ENCODE measurements at places on chromosomes 13 and 19.
A peak's percentile ranks its signal among the peaks of the same experiment; 100 is the strongest.

DNA sequence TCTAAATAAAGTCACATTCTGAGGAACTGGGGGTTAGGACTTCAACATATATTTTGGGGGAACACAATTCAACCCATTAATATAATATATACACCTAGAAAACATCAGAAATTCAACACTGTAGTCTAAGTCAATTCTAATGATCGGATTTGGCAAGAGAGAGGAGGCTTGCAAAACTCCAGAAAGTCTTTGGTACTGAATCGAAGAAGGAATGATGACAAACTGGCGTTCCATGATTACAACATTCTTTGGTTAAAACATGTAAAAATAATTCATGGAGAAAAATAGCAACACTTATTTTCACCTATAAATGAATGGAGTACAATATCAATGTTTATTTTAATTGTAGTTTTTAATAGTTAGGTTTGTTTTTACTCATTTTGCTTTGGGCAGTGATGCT, 62.4 kb downstream of the MBNL2 start:
- DNase-seq: no peak

DNA sequence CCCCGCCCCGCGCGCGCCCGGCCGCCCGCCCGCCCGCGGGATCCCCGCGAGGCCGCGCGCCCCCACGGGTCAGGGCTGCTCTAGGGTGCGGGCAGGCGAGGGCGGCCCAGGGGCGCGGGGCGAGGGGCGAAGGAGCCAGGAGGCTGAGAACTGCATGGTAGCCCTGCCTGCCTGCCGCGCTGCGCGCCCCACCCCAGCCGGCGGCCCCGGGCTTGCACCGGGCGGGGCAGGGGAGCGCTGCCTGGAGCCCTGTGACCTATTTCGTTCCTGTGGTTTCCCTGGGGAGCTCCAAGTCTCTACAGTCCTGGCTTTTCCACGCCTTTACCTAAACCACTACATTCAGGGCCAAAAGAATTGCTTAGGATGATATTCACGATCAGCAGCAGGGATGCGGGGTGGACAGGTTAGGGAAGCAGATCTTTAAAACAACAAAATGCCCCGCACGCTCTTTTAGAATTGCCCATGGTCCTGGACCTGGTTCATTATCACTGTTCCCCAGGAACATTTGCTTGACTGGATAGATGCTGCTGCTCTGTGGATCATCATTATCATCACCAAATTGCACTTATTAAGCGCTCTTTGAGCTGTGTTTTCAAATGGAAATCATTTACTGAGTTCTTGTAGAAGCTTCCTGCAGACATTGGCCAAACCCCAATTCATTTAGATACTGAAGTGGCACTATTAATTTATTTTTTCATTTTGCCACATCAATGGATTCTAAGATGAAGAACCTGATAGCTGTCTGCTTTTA, 421 bp upstream of the GPR12 start:
- no peak for DNase-seq

DNA sequence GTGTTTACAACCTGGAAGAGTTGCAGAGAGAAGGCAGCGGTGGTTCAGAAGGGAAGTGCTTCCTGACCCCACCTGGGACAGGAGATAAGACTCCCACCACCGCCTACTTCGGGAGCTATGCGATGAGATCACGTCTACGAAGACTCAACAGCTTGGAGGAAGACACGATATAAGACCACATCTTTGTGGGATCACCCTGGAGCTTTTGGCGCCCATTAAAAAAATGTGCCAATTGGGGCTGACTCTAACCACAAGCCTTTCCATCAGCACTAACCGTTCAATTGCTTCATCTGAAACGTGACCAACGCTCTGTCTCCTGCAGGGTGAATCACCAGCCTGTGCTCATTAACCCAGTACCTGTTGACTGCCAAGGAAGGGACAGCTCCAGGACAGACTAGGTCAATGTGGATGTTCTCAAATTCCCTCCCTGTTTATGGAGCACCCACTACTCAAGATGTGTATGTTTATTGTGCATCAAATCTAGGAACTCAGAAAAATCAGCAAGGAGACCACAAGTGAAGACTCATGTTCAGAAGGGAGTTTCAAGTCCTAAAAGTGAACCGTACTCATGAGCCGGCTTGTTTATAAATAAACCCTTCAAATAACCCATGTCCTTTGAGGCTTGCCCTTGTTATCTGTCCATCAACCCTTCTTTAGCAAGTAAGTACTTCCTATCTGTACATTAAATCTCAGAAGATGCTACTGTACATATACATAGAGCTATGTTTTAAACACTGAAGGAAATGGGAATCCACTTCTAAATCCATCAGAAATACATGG, 67.5 kb downstream of the LATS2 start:
- DNase-seq: no peak

- DNase-seq: no peak
Observed at GRCh38 chr13:41056826-41057711, 4.2 kb upstream of the WBP4 start.

DNA sequence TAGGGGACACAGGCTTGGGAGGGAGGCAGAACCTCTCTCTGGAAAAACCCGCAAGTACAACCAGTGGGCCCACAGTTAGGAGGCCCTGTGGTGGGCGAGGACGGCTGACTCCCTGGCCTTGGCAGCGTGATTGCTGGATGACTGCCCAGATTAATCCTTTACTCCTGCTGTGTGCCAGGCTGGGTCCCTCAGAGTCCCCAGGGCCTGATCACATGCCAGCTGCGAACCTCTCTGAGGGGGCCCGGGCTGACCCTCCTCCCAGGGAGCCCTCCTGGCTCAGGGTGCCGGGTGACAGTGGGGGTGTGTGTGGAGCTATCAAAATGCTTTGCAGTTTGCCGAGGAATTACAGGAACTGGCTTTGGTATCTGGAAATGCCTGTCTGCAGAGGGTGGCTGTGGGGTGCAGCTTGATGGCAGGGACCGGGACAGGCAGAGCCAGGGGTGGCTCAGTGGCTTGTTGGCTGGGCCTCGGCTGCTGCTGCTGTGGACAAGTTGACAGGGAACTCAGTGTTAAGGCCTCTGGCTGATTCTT, 48.9 kb downstream of the DNM2 start:
- no peak for DNase-seq

DNA sequence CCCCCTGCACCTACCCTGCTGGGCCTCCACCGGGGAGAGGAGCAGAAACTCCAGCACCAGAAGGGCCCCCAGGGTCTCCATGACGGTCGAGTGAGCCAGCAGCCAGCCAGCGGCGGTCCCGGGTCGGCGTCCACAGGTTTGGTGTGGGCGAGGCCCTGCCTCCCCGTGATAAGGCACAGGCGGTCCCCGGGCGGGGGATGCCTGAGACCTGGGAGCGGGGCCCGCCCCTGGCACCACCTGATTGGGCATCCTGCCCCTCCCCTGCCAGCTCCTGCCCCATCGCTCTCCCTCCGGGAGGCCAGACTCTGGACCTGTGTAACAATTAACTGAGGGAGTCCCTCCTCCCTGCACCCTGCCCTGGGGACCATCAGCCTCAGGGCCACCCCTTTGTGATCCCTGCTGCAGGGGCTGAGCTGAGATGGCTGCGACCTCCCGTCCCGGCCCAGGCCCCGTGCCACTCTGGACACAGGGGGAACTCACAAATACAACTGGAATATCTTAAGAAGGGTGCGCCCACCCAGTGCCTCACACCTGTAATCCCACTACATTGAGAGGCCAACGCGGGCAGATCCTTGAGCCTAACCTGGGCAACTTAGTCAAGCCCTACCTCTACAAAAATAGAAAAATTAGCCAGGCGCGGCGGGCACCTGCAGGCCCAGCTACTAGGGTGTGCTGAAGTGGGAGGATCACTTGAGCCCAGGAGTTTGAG, at the start of gene SMIM24:
TSS of gene SMIM24 (minus strand) at position 143 of the 709 bp plus-strand sequence. CDS start at position 81, 62 bp downstream.
- DNase-seq: no peak

GRCh38 chr19:2327773-2328400, 499 bp downstream of the LSM7 start:
- DNase-seq: peak; percentile 47

DNA sequence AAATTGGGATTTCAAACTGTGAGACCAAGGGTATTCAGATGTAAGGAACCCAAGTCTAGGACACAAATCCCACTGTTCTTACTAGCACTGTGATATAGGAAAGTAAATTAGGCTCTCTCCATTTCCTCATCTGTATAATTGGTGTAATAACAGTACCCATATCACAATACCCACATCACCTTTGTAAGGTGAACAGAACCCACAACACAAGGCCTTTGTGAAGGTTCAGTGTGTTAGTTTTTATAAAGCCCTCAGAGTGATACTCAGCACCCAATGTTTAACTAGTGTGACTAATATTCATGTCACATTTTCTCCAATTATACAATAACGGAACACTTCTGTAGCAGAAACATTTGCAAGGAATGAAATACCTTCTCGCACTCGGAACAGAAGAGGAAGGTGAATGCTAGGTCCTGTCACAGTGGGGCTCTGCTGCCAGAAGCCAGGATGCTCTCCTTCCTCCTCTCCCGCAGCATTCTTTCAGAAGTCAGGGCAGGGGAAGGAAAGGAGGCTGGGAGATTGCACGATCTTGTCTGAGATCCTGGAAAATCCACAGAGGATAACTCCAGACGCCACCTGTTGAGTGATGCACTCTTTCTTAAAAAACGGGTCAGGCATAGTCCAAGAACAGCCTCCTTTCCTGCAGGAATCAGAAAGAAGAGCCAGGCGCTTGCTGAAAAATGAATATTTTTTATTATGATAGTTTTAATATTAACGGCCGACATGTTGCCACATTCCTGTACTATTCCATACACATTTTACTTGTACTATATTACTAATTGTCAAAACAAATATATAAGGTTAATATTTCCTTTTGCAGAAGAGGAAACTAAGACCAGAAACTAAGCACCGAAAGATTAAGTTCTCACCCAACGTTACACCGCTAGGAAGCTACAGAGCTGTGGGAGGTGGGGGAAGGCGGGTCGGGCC, 762 bp downstream of the ZNF45 start:
- no peak for DNase-seq

- no peak for DNase-seq
Observed at GRCh38 chr19:1901940-1902404, 3.2 kb upstream of the ADAT3 start.

- DNase-seq: no peak
Observed at GRCh38 chr13:101486708-101487437, 34.4 kb downstream of the ITGBL1 start.

DNA sequence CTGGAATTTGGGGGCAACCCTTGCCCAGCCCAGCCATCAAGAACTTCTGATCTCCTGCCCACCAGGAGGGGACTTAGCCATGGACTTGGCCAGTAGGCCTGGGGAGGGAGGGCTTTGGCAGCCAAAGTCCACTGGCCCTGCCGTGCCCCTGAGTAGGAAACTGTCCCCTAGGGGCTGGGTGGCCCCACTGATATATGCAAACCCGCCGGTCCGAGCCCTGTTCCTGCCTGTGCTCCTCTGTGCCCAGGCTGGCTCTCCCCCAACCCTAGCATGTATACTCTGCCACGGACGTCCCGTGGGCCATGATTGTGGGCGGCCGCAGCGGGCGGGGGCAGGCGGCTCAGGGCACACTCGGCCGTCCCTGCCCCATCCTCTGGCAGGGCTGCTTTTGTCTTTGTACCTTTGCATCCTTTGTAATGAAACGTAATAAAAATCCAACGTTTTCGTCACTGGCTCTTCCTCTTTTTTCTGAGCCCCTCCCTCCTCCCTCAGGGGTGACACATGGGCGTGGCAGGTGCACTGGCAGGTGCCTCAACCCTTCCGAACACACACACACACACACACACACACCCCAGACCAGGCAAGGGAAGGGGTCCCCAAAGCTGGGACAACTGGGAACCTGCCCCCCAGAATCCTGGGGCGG, 9.1 kb downstream of the COMP start:
- no peak for DNase-seq

- DNase-seq: no peak
Observed at GRCh38 chr19:45045671-45046353, 7.0 kb downstream of the CLASRP start.

GRCh38 chr19:7916103-7916954, 1.7 kb downstream of the TGFBR3L start:
- DNase-seq: no peak

DNA sequence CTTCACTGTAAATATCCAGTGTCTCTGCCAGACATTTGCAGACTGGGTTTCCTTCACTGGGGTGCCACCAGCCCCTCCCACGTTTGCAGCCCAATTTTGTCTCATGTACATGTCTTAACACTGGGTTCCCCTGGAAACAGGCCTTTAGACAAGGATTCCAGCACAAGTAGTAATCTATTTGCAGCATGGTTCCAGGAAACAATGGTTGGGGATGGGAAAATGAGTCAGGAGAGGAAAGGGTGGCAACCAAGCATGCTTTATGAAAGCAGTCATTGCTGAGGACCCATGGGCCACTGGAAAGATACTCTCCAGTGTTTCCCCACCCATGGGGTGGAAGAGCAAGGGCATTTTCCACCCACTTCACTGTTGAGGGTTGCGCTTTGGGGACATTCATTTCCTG, 53.6 kb upstream of the FARP1 start:
- no peak for DNase-seq

DNA sequence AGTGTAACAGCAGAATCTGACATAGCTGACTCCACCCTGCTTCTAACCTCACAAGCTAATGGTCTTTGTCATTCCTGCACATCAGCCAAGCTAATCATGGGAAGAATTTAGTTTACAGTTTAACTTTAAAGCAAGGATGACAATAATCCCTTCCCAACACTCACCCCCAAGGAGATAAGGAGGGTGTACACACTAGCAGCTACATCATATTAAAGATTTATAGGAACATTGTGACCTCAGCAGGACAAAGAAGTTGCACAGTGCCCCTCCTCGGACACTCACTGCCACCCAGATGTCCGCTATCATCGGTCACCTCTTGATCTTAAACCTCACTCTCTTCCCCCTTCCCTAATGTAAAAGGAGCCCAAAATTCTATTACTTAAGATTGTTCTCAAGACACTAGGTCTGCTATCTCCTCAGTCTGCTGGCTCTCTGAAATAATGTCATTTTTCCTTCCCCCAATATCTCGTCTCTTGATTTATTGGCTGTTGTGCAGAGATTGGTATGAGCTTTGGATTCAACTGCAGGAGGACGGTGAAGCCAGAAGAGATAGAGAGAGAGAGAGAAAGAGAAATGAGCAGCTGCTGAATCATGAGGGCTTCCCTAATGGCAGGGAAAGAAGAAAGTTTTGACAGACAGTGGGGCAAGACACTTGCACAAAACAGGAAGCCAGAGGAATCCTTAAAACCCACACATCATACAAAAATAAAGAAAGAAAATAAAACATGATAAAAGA, 17.5 kb upstream of the FFAR2 start:
- no peak for DNase-seq

- DNase-seq: no peak
Observed at GRCh38 chr19:56294549-56294948, 20.1 kb downstream of the ZSCAN5A start.

GRCh38 chr19:14402332-14403144, 16.6 kb downstream of the DDX39A start:
- DNase-seq: no peak

GRCh38 chr13:36417331-36417730, 15.0 kb upstream of the CCNA1 start:
- DNase-seq: no peak

DNA sequence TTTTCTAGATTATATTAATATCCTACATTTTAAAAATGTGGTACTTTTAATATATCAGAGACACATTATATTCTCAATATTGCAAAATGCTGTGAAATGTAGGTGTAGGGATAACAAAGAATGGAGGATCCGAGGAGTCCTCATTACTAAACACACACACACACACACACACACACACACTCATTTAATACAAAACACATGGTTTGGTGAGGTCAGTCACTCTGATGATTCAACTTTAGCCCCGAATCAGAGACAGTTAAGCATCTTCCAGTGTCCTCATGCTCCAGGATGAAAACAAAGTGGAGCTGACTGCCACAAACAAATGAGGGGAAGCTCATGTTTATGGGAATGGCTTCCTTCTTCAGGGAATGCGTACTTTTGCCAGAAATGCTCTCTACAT, 147.5 kb downstream of the CYSLTR2 start:
- no peak for DNase-seq

Measured in stimulated activated CD8-positive, alpha-beta memory T cell treated with anti-CD3 and anti-CD28 coated beads, Interleukin-4, amount 100 ng/mL, for 24 hours (primary cell).